ENCODE measurements at places on chromosomes 6 and 20. TPM values are rescaled to one million over a fixed set of nuclear protein-coding genes. Genes with fewer than 3 reads are reported as not detected.

Gene FAM83C
- total RNA-seq: not detected

GRCh38 chr6:43150051-43150751 is 20.9 kb upstream of the SRF start:
- DNase-seq: no peak

- no peak for DNase-seq
Observed at GRCh38 chr6:33777398-33778388, 11.2 kb downstream of the LEMD2 start.

DNA sequence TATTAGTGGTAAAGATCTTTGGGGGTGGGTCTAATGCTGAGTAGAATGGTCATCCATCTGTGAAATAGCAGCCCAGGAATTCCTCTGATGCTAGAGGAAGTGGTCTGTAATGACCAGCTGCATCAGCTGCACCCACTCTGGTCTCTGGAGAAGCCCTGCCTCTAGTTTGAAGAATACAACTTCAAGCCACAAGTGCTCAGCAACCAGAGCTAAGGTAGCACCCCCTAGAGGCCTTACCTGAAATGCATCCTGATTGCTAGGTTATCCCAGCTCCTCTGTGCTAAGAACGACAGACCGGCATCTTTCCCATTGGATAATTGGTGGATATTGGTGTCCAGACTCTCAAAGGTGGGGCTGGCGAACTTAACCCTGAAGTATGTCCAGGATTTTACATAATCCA is 58.2 kb downstream of the DNAH8 start:
- peak; percentile 59 for DNase-seq

GRCh38 chr20:17615645-17616479 is 46.0 kb downstream of the DSTN start:
- no peak for DNase-seq

DNA sequence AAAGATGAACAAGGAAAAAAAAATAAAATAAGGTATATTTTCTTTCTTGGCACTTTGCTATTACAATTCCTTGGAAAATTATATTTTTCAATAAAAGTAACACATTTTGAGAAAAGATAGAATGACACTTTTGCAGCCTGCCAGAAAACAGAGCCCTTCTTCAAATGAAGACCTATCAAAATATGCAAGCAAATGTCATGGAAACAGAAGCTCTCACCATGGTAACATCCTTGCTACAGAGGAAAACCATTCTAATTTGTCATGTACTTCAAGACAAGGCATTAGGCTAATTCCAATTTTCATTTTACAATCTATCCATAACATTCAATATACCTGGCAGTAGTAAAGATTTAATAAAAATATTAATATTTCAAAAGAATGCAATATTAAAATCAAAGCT is 177.9 kb downstream of the RNGTT start:
- DNase-seq: no peak

Gene PMEPA1
- 0.03 TPM for total RNA-seq

GRCh38 chr6:163218361-163218894 is 196.1 kb upstream of the QKI start:
- no peak for DNase-seq

GRCh38 chr6:88975369-88975768 is 12.0 kb upstream of the RNGTT start:
- DNase-seq: no peak

DNA sequence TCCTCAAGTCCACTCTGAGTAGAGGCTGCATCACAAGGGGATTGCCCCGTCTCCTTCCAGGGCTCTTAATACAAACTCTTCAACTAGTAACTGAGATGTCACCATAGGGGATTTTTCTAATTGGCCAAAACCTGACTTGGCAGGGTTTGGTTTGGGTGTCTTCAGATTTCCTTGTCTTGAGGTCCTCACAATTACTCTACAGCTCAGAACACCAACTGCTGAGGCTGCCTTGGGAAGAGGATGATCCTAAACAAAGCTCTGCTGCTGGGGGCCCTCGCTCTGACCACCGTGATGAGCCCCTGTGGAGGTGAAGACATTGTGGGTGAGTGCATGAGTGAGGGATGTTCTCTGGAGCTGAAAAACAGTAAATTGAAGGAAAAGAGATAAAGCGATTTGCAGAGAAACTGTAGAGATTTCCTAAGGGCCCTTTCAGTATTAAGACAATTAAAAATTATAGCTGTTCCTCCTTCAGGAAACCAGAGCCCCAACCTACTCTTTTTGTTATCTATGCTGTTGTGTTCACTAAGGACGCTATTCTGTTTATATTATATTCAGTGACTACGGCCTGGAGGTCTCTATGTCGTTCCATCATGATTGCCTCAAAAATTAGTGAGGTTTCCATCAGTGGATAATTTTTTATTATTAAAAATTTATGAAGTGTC is at the start of gene HLA-DQA1:
HLA-DQA1 (plus strand) TSS at position 188 of the 662 bp plus-strand sequence; CDS start at position 241, 53 bp downstream.
- no peak for DNase-seq

Gene NMBR
- total RNA-seq: 0.09 TPM

GRCh38 chr6:40325041-40325440 is 262.1 kb downstream of the LRFN2 start:
- no peak for DNase-seq

Gene DEF6
- total RNA-seq: 0.19 TPM

- DNase-seq: no peak
Observed at GRCh38 chr20:20206788-20207187, 154.5 kb downstream of the CFAP61 start.

All from neural progenitor cell (in vitro differentiated cells).